A549 treated with Mapracorat at 1 μM for 4 hours (cell line): ENCODE measurements at places on chromosomes 2 and 18. TPM values are rescaled to one million over a fixed set of nuclear protein-coding genes. Genes with fewer than 3 reads are reported as not detected.

Gene LINC00305
- not detected in 5 replicates for total RNA-seq

Gene CNRIP1
- total RNA-seq: 1.5 to 2.3 TPM (median 2.1 TPM) in 5 replicates

Gene UGT1A3
- 0.10 to 0.31 TPM (median 0.26 TPM) in 3 of 5 replicates, not detected in the others for total RNA-seq

Gene PDE11A
- 0.21 to 0.40 TPM (median 0.38 TPM) in 5 replicates for total RNA-seq

Gene ABCG5
- not detected in 5 replicates for total RNA-seq

Gene SCYGR2
- total RNA-seq: not detected in 5 replicates

Gene RFX8
- not detected in 5 replicates for total RNA-seq

Gene COLEC12
- 0.03 to 0.11 TPM (median 0.06 TPM) in 5 replicates for total RNA-seq

Gene NAT8
- total RNA-seq: not detected in 5 replicates

Gene KRTCAP3
- total RNA-seq: 0.22 to 0.70 TPM (median 0.42 TPM) in 4 of 5 replicates, not detected in the other

Gene RIF1
- 13.9 to 22.4 TPM (median 19.2 TPM) in 5 replicates for total RNA-seq

Gene AMER3
- not detected in 5 replicates for total RNA-seq

Gene CDH19
- 0.37 to 1.0 TPM (median 0.94 TPM) in 5 replicates for total RNA-seq

Gene ST8SIA3
- total RNA-seq: not detected in 5 replicates

Gene CXCR4
- 0.21 to 0.76 TPM (median 0.52 TPM) in 5 replicates for total RNA-seq

Gene CD207
- not detected in 5 replicates for total RNA-seq

Gene DNAH7
- 0.84 to 1.3 TPM (median 1.0 TPM) in 5 replicates for total RNA-seq

Gene STAM2
- total RNA-seq: 5.9 to 10.0 TPM (median 8.4 TPM) in 5 replicates

Gene COPS7B
- total RNA-seq: 32.0 to 43.0 TPM (median 41.0 TPM) in 5 replicates

Gene C2orf69
- 6.4 to 8.0 TPM (median 7.8 TPM) in 5 replicates for total RNA-seq

Gene POTEC
- not detected in 5 replicates for total RNA-seq

Gene SERPINB5
- 0.11 to 0.24 TPM (median 0.13 TPM) in 3 of 5 replicates, not detected in the others for total RNA-seq

Gene GNLY
- 0.23 to 0.30 TPM in 2 of 5 replicates, not detected in the others for total RNA-seq

Gene SMYD5
- 51.4 to 58.3 TPM (median 55.7 TPM) in 5 replicates for total RNA-seq

Gene NT5C1B
- total RNA-seq: not detected in 5 replicates

Gene REG1B
- not detected in 5 replicates for total RNA-seq

Gene CROCC2
- not detected in 5 replicates for total RNA-seq
